Adipocyte (in vitro differentiated cells): ENCODE measurements at places on chromosomes 7 and 10.

GRCh38 chr7:56019501-56019900, 31.7 kb downstream of the PSPH start:
- no peak for DNase-seq

GRCh38 chr7:266851-267840, 22.8 kb upstream of the FOXL3 start:
- no peak for DNase-seq

GRCh38 chr7:113383638-113384037, 265.3 kb upstream of the SMIM30 start:
- DNase-seq: no peak

GRCh38 chr7:155918720-155919390, 106.6 kb upstream of the SHH start:
- DNase-seq: no peak

- no peak for DNase-seq
These were observed 491.1 kb upstream of the GHITM start for GRCh38 chr10:83648201-83648600.

DNA sequence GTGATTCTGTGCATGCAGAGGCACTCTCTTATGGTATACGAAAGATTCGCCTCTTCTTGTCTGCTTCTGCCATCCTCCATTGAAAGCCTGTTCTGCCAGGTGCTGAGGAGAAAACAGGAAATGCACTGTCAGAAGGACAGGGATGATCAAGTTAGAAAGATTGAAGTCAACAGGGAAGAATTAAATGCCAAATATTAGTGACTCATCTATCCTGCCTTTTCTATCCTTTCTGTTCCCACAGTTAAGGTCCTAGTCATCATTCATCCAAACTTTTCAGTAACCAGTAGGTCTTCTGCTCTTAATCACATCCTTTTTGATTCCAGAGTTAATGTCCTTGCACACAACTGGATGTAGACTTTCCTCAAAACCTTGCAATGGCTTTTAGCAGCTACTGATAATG, 4.8 kb upstream of the ZNF783 start:
- no peak for DNase-seq

- peak; percentile 78 for DNase-seq
These were observed 296.8 kb upstream of the CACNA2D1 start for GRCh38 chr7:82740246-82740848.

- peak; percentile 69 for DNase-seq
These were observed 635 bp downstream of the ZNF12 start for GRCh38 chr7:6705959-6706665.

GRCh38 chr10:12350167-12350872, 973 bp downstream of the CAMK1D start:
- DNase-seq: peak; percentile 70

GRCh38 chr10:1499359-1499957, 237.9 kb downstream of the ADARB2 start:
- DNase-seq: no peak

DNA sequence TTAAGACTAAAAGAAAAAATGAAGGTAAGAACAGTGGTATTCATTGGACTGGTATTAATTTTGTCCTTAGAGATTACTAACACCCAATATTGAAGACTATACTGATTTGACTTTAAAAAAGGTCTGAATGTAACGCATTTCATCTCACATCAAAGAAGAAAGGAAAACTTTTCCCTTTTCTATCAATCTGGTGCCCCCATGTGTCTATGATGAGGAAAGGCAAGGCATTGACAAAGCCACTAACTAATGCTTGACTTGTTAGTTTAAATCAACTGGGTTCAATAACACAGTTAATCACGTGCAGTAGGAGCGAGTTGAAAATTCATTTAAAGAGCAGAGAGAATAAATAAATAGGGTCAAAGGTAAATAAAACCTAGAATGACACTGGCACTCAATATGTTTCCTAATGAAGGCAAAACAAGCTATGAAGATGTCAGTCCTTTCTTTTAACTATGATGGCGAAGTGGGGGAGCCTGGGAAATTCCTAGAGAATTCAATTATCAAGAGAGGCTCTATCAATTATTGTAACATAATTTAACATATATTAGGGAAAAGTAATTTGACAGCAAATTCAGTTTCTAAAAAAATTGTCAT, 180.9 kb downstream of the ANK3 start:
- peak; percentile 78 for DNase-seq

GRCh38 chr10:111956841-111957240, 226.7 kb downstream of the GPAM start:
- no peak for DNase-seq

DNA sequence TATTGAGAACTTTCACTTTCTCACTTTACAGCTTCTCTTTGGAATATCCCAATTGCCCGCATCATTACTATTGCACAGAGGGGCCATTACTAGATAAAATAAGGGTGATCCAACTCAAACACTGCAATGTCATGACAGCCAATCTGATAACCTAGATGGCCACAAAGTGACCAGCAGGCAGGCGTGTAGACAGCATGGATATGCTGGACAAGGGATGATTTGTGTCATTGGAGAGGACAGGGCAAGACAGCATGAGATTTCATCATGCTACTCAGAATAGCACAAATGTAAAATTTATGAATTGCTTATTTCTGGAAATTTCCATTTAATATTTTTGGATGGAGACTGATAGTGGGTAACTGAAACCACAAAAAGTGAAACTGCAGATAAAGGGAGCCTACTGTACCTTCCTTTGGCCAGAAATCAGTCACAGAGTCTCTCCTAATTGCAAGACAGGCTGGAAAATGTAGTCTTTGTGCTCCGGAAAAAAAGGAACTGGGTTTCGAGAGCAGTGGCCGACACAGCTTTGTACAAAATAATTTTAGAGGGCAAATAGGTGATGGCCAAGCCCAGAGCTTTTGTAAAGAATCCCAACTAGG, 6.1 kb upstream of the GSDME start:
- no peak for DNase-seq

- DNase-seq: no peak
These were observed 527.1 kb downstream of the TYW1 start for GRCh38 chr7:67523713-67524112.

- DNase-seq: no peak
These were observed 6.2 kb upstream of the PIK3CG start for GRCh38 chr7:106858618-106859532.

DNA sequence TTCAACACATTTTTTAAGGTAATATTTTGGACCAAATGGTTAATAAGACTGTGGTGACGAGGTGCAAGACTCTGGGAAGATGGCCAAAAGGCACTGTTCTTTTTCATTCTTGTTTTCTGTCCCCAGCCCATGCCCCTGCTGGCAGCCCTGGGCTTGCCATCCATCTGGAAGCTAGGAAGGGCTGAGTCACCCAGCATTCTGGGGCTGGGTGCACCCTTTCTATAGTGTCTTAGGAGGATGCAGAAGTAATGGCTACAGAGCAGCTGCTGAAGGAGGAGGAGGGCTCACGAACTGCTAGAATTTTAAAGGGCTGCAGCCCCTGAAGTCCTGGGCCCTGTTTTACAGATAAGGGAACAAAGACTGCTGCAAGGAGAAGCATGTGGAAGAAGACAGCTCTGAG, 42.8 kb upstream of the ZNF32 start:
- DNase-seq: peak; percentile 47

DNA sequence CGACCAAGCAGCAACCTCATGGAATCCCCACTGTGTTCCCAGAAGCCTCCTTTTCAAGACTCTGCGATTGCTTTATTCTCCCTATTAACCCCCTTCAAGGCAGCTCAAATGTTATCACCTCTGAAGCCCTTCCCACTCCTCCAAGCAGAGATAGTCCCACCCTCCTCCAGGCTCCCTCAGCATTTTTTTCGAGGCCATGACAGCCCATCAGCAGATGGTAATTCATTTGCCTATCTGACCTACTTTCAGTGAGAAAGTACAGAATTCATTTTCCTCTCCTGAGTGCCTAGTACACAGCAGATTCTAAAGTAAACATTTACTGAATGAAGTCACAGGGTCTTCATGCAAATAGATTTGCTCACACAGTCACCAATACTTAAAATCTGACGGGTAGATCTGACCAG, 47.8 kb downstream of the HERPUD2 start:
- no peak for DNase-seq

DNA sequence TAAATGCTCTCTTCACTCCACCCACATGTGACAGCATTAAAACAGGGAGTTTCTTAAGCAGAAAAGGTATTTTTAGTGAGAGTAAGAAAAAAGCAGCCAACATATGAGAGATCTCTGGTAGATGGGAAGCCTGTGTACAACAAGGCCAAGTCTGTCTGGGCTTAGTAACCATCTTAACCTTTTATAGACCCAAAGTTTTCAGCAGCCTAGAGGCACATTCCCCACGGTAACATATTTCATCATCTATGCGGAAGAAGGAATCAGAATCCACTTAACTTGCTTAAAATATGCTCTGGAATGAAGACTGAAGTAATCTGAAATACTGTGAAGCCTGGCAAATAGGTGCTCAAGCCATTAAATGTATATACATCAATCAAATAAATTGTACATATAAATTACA, 127.8 kb downstream of the RAPGEF5 start:
- no peak for DNase-seq

GRCh38 chr7:89772276-89772675, 382.0 kb upstream of the STEAP1 start:
- no peak for DNase-seq

GRCh38 chr10:113965077-113965476, 78.6 kb upstream of the ADRB1 start:
- DNase-seq: no peak

- DNase-seq: no peak
These were observed 387.2 kb downstream of the TCERG1L start for GRCh38 chr10:130924138-130924819.

GRCh38 chr10:15346440-15347141, 24.5 kb downstream of the FAM171A1 start:
- DNase-seq: no peak

- DNase-seq: no peak
These were observed 69.4 kb downstream of the CAMK1D start for GRCh38 chr10:12418725-12419261.

DNA sequence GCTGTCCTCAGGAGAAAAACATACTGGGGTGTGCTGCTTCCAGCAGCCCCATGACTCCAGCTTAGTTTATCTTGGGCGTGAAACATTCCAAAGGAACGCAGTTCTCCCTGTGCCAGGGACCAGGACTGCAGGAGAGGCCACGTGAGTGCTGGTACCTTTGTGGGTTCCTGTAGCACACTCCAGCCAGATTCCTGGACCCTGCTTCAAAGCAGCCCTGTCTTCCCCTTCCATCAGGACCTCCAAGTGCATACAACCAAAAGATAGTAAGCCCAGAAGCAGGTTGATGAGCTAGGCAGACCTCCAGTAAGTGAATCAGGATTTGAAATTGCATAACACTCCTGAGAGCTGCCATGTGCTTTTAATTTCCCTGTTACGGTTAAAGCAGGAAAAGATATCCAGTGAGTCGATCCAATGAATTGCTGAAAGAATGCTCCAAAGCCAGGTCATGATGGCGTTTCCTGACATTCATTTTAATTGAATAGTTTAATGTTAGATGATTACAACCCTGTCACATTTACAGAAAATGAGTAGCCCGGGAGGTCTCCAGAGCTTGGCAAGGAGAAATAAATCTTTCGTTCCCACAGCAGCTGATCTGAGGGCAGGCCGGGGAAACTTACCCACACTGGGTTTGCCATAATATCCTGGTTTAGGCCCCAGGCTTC, 38.9 kb upstream of the CPXM2 start:
- peak; percentile 85 for DNase-seq

DNA sequence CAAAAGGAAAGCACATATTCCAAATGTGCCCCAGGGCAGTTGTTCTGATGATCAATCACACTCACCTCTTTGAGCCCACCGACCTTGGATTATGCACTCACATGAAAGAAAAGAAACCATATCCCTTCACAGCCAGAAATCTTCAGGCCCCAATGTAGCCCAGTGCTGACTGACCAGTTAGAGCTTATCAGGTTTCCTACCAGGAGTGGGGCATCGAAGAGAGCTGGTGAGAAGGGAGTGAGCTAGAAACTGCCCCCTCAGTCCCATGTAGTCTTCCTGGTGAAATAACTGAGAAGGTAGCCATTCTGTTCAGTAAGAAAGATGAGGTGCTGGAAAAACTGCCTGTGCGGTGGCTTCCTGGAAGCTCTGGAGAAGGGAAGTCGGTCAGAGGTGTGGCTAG, 32.2 kb downstream of the NRCAM start:
- no peak for DNase-seq

- no peak for DNase-seq
These were observed 54.8 kb upstream of the CCDC71L start for GRCh38 chr7:106715730-106716129.

DNA sequence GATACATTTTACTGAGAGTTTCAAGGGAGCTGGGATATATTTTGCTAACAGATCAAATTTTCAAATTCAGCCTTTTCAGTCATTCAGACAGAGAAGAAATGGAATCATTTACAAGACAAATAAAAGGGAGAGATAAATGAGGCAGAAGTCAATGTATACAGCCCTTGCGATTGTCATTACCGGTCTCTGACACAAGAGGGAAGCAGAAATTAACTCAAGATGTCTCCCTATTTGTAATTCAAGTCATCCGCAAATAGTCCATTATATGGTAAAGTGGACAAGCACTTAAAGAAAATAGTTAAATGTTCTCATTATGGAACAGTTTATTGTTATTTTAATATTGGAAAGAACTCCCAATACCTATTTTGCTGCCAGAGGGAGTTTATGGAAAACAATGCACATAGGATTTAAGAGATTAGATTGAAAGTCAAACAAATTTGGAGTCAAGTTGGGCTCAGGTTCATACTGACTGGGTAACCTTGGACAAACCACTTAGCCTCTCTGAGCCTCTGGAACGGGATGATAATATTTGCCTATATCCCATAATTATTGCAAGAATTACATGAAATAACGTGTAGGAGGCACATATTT, 89.3 kb upstream of the PRKCQ start:
- DNase-seq: peak; percentile 82

DNA sequence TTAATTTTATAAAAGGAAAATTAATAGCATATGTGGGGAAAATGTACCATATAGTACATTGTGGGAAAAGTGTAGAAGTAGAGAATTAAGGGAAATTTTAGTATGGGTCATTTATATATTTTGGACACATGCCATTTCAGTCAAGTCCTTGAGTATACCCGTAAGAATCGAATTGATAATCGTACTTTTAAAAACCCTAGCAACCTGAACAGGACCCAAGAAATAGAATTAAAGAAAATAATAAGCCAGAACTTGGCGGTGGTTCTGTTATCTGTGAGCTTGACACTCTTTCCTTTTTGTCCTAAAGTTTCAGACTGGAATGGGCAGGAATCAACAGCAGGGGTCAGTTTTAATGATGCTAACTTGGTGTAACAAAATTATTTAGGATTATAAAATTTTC, 221.0 kb downstream of the CDK14 start:
- no peak for DNase-seq

DNA sequence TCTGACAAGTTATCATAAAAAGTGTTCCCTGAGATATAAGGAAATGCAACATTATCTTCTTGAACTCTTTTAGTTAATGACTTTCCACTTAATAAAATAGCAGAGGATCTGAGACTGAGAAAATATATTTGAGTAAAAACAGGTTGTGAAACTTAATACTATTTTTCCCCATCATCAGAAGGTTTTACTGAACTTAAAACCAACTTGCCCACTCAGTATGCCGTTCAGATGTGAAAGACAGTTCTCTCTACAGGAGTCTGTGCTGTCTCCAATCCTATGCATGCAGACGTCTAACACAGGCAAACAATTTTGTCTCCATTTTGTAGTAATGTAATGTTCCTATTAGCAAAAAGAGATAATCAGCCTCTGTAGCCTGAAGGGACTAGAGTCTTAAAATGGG, 38.2 kb upstream of the CYP2C18 start:
- DNase-seq: no peak
